ENCODE measurements at places on chromosomes 2 and 18.

- DNase-seq, result no peak
These were observed 106.2 kb downstream of the LPIN1 start for GRCh38 chr2:11852526-11853196.

GRCh38 chr2:17470855-17471641 lies 47.2 kb downstream of the RAD51AP2 start:
- no peak for DNase-seq

DNA sequence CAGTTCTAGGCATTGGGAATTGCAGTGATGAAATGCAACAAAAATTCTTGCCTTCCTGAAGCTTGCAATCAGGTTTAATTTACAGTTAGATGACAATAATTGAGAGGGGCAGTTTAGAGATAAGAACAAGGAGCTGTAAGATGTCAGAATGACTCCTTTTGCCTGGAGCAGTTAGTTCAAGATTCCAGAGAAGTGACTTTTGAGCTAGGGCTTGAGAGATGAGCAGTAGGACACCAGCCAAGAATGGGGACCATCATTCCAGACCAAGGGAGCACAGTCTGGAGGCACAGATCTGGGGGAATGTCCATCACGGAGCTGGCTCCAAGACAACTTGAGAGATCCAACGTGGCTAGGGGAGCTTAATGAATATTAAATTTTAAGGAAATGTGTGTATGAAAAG lies 26.8 kb downstream of the CACNB4 start:
- no peak for DNase-seq

DNA sequence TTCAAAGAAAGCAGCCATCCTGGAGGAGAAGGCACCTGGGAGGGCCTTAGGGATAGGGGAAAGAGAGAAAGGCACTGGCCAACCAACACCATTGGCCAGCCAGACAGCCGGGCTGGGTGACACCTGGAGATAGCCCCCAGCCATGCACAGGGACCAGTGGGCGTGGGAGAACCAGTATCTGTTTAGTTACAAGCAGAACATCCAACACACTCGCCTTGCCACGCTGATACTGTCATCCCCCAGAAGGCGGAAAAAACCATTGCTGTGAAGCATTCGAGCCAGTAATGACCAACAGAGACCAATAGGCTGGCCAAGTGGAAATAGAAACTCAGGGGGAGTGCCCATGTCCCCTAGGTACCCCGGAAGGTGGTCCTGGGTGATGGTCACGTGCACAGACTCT lies 15.5 kb downstream of the ASPRV1 start:
- DNase-seq, result no peak

- no peak for DNase-seq
These were observed 20.3 kb downstream of the GKN2 start for GRCh38 chr2:68932402-68932801.

- DNase-seq, result no peak
These were observed 215.9 kb downstream of the TMEM247 start for GRCh38 chr2:46695283-46695682.

DNA sequence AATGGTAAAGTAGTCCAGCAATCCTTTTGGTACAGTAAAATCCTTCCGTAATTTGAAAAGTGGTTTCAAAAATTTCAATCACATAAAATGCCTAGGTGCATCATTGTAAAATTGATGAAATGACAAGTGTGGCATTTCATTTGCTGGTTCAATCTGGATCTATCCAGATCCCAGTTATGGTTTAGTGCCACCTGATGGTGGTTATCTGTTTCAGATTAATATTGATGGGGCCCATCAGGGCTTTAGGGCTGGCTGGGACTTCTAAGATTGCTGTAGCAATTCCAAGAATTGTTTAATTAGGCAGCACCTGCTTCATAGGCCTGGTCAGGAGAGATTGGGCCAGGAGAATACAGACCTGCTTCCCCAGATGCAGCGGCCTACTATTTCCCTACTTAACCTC lies 55.5 kb upstream of the PIK3C3 start:
- no peak for DNase-seq

DNA sequence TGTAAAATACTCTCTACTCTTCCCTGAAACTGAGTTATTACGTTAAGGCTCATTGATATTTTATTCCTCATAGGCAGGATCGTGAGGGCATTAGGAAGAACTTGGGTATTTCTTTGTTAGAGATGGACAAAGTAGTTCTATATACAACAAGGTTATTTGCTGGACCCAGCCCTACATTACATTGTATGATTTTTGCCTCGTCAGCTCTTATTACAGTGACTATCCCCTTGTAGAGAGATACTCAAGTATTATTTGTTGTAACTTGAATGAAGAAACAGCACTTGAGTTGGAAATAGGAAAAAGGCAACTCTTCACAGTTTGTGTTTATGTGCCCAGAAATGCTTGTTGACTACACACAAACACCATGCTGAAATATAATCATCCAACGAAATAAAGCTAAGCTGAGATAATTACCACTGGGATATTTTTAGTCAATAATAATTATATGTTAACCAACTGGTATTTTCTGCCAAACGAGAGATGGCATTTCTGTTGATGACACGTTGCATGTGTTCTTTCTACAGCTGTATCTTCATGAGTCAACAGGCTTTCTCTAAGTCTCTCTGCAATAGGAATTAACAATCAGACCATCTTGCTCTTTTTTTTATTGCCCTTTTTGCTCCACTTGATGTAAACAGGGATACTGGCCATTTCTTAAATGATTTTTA lies 947.6 kb downstream of the DPP10 start:
- no peak for DNase-seq

GRCh38 chr2:23093513-23093912 lies 291.5 kb upstream of the KLHL29 start:
- DNase-seq, result no peak

- DNase-seq, result no peak
These were observed 40.5 kb upstream of the AP1S3 start for GRCh38 chr2:223877721-223878410.

- no peak for DNase-seq
These were observed 15.7 kb downstream of the PRELID3A start for GRCh38 chr18:12423393-12423792.

DNA sequence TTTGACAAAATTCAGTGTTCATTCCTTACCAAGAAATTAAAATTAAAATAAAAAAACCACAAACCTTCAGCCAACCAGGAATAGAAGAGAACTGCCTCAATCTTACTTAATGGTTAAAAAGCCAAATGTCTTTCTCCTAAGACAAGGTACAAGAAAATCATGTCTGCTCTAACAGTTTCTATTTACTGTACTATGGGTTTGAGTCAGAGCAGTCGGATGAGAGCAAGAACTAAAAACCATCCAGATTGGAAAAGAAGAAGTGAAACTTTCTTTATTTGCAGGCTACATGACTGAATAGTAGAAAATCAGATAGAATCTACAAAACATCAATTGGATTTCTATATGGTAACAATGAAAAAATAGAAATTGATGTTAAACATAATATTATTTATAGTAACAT lies 555.5 kb upstream of the TNP1 start:
- DNase-seq, result no peak

GRCh38 chr18:38693104-38693503 lies 1127.5 kb upstream of the CELF4 start:
- no peak for DNase-seq

DNA sequence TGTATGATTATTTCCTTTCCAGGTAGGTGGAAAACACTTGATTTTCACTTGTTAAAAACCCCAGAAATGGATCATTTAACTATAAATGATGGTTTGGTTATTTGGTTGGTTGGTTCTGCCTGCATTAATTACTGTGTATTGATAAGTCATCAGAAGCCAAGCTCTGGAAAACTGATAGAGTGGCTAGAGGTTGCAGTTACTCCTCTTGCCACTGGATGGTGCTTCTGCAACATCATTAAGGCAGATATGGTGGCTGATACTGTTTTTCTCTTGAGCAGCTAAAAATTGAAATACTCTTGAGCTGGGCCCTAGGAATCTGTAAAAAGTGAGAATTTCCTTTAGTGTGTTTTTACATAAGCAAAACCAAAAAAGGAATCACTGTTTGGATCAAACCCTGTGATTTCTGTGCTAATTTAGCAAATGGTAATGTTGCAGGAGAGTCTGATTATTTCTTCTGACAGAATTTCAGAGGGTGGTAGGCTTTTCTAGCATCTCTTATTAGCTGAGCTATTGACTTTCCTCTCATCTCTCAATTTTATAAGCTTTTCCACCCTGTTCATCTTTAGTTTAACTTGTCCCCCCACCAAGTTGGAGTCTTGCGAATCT lies 54.3 kb downstream of the RAB10 start:
- no peak for DNase-seq

- DNase-seq, result no peak
These were observed 930.2 kb upstream of the LRRTM1 start for GRCh38 chr2:81234711-81235110.

GRCh38 chr2:22867973-22868372 lies 517.0 kb upstream of the KLHL29 start:
- no peak for DNase-seq
